ENCODE measurements at places on chromosomes 1 and 21.

DNA sequence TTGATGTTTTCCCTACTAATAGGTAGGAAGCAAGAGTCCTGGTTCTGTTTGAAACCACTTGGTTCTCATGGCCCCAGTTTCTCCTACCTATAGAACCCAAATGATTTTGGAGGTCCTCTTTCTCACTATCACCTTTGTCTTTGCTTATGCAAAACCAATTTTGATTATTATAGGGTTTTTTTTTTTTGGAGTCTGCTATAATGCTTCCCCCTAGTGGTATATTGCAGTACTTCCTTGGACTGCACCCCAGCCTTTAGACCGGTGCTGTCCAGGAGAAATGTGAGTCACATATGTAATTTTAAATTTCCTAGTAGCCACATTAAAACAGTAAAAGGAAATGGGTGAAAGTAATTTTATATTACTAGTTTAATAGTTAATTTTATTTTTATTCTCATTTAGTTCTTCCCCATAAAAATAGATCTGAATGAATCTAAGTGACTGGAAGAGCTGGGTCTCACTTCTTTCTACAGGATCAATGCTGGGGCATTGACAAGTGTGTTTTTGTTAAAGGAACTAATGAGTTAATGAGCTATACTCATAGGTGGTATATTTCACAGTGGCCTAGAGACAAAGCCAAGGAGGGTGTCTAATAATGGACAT, 10.6 kb downstream of the FCMR start:
- DNase-seq = peak; percentile 81

DNA sequence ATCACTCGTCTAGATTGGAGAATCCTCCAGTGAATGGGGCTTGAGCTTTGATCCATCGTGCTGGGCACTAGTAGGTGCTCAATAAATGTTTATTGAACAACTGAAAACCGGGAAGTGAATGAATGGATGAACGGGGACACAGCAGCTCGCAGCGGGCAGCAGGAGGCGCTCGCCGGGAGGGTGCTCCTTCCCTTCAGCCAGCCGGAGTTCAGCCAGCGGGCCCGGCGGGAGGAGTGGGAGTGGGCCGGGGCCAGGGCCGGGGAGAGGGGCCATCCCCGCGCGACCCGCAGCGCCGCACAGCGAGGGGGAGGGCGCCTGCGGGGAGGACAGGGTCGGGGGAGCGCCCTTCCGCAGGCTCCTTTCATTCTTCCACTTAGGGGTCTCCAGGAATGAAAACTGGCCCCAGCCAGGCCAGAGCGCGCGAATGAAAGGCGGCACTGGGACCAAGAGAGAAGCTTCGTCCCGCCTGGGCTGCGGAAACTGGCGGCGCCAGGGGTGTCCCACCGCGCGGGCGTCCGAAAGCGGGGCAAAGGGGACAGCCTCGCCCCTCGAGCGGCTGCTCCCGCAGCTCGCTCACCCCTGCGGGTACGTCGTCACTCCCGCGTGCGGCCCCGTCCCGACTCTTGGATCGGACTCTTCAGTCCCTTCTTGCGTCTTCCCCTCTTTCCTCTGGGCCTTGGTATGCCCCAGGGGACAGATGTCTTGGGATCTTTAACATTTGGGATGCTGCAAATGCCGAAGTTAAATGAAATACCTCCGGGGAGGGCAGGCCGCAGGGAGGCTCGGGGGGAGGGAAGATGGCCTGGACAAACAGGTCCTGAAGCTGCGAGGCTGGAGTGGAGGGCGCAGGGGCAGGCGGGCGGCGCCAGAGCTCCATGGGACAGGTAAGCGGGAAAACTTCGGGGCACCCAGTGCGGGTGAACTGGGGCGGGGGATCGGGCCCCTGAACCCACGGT, 3.6 kb upstream of the INAVA start:
- peak; percentile 47 for DNase-seq

DNA sequence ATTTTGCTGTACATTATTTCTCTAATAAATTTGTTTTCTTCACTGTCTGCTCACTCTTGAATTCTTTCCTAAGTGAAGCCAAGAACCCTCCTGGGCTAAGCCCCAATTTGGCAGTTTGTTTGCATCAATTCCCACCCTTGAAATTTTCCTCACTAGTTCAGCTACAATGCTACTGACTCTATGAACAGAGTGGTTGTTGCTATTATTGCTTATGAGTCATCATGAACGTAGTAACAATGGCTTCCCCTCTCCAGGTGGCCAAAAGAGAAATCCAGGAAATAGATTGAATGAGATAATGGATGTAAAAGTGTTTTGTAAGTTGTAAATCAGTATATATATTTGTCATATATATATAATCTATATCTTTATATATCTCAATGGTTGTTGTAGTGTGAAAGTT, 193.0 kb downstream of the URB2 start:
- peak; percentile 2 for DNase-seq

- peak; percentile 76 for DNase-seq
Measured at GRCh38 chr21:44939532-44940115, at the start of gene SLX9. Gene SLX9, plus strand, starts transcription at chr21:44940029. Its CDS starts 29 bp downstream, at chr21:44940058.

Data from astrocyte of the spinal cord (primary cell).